Midbrain (tissue), 1 donor: ENCODE measurements at places on chromosomes 1 and 21.

DNA sequence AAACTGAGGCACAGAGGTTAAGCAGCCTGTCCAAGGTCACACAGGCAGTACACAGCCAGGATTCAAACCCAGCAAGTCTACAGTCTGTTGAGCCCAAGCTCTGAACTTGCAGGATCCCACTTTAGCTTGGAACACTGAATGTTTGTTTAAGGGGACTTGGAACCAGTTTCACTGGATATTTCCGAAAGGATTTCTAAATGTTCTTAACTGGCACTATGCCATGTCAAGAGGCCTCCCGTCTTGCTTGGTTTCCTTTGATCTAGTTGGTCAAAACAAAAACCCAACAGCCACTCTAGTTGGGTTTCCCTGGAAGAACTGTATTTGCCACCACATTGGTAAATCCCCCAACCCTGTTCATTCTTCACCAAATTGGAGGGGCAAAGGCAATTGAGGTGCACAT, 317.6 kb upstream of the KAZN start:
- DNase-seq = no peak

DNA sequence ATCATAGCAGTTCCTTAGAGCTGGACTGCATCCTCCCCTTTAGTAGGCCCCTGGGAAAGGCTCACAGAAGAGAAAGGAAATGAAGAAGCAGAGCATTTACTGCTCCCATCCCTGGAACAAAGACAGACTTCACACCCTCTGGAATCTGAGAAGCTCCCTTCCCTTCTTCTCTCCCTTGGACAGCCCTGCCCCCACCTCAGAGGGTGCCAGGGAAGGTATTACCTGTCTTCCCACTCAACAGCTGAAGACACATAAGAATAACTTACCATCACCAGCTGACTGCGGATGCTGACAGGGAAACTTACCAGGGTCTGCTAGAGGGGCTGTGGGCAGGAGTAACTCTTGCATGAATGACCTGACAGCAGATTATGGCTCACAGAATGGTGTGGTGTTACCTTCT, 14.1 kb upstream of the FAAH start:
- no peak for DNase-seq

GRCh38 chr1:94801919-94802546, 18.1 kb upstream of the SLC44A3 start:
- DNase-seq = peak; percentile 74

DNA sequence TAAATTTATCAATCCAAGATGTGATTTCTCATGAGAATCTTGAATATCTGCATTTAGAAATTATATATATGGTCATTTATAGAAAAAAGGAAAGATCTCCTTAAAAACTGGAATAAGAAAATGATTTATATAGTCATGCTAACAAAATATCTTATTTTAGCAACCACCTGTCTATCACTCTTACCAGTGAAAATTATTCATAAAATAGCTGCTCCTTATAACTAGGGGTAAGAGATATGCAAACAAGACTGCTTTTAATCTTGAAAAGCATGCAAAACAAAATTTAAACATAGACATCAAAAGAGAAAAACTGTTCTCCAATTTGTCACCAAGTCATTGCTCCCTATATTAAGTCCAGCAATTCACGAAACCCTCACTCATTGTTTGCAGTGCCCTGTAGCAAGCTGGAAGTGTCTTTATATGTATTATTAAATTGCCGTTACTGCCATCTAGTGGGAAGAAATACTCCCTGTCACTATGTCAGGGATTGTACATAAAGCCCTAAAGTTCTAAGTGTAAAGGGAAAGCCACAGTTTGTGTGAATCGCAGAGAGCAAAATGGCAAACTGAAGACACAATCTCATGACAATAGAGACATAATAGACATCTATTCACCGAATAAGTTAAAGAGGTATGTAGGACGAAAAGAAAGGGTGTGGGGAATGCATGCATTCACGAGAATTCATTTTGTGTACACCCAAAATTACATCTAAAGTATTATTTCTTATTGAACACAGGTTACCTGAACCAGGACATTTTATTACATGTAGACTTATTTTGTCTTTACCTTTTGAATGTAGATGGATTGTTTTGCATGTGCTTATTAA, 600.5 kb downstream of the USP25 start:
- peak; percentile 94 for DNase-seq

DNA sequence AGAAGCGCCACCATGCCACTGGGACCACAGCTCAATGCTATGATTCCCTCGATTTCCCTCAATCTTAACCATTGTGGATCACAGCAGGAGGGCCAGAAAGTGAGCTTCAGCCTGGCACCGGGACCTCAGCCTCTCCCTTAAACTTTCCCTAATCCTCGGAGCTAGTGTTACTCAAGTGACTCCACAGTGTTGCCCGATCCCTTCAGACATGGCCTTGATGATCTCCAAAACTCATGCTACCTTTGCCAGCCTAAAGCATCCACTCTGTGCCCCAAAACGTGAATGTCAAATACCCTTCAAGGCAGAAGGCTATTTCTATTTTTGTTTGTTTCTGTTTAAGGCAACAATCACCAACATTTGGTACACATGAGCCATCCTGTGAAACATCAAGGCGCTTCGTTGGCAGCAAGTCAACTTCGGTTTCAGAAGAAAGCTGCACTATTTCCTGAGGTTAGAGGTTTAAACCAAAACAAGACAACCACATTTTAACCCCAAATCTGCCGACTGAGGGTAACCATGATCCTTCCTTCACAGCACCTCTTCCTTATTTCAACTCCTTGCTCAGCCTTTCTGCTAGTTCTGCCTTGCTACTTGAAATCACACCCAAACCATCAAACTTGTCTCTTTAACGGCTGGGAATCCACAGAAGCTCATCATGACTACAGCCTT, 94.4 kb upstream of the KRTAP19-8 start:
- DNase-seq = peak; percentile 14

DNA sequence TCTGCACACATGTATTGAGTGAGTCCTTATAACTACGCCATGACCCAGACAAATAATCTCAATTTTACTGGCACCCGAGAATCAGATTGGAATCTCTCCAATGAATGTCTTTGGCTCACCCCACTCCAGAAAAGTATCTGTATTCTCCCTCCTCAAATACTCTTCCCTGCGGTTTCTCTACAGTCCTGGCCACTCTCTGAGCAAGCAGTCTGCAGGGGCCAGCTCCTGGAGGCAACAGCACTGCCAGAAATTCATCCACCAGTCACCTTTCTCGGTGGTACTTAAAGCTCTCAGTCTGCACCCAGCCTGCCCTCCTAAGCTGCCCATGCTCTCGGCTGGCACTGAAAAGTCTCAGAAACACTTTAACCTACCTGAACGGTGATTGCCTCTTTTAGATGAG, 16.1 kb upstream of the LYST start:
- no peak for DNase-seq

DNA sequence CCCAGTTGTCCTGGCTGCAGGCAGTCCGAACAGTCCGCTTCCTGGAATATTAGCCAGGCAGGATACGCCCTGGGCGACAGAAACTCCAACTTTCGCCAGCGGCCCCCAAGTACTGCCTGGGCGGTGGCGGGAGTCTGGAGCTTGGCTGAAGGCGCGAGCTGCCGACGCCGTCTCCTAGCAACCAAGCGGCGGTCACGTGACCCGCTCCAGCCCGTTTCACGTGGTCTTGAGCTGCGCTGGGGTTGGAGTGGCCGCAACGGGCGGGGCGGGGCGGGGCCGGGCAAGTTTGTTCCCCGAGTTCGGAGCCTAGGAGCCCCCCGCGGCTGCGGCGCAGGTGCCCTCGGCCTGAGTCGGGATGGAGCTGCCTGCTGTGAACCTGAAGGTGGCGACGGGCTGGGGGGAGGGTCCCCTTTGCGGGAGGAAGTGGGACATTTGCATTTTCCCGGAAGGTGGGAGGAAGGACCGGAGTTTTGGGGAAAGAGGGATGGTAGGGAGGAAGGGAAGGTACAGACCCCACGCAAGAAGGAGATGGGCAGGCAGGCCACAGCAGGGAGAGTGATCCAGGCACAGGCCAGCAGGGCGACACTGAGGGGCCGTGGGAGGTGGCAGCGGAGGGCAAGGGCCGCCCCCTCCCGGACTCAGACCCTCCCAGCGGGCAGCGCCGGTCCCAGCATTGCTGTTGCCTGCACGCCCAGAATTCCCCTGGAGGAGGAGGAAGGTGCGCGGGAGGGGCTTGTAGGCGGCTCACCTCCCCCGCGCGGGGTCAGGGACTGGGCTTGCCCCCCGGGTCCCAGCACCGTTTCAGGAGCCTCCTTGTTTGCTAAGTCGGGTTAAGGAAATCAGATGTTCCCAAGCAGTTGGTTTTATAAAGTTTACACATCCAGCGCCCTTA, at the start of gene AGTRAP:
Gene AGTRAP (plus strand): TSS at position 283 of the 892 bp plus-strand sequence. CDS start 73 bp downstream, at position 356.
- DNase-seq = peak; percentile 97

DNA sequence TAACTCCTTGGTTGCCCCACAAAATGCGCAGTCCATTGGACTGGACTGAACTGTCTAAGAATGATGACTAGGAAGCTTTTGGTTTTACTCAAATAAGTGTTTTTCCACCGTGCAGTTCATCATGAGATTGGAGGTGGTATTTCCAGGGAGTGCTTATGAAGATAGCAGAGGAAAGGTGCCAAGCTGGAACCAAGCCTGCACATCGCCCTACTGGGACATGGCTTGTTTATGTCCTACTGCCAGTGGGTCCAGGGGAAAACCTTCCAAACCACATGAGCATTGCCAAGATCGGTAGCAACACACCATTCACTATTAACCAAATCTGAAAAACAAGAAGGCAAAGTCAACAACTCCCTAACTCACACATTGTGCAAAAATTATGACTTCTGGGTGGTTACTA, 54.7 kb upstream of the DSCAM start:
- peak; percentile 55 for DNase-seq

- no peak for DNase-seq
Measured at GRCh38 chr1:22489823-22490222, 38.2 kb downstream of the ZBTB40 start.

DNA sequence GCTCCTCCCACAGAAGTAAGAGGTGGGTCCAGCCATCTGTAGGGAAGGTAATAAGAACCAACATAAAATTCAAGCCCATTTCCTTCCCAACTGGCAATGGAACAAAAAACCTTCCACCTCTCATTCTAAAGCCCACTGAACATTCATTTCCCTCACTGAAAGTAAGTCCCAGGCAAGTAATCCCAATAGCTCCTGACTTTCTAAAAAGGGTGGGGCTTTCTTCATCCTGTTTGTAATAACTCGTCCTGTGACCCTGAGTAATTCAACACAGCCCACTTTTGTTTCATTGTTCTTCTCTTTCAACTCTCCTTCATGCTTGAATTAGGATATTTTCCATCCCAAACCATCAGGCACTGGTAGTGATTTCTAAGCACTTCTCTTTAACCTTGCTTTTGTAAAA, 74.9 kb downstream of the DAB1 start:
- DNase-seq = no peak

GRCh38 chr1:156691665-156692440, 13.5 kb downstream of the CRABP2 start:
- DNase-seq = no peak

- DNase-seq = no peak
Measured at GRCh38 chr1:54931275-54931840, 44.4 kb upstream of the DHCR24 start.

- no peak for DNase-seq
Measured at GRCh38 chr1:7528386-7529198, 242.5 kb upstream of the VAMP3 start.

DNA sequence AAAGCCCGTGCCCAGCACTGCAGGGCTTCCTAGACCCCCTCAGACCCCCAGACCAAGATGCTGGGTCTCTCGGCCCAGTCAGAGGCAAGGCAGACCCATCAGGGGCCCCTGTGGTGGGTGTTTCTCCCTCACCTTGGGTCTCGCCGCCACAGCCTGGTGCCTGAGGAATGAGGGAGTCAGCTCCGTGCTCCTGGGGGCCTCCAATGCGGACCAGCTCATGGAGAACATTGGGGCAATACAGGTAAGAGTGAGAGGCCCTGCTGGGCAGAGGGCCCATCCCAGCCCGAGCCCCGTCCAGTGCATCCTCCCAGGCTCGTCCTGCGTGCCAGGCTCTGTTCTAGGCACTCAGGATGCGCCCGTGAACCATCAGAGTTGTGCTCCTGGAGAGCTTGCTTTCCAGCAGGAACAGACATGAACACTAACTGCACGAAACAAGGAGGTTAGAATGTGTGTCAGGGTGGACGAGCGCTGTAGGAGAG, 51.5 kb downstream of the KCNAB2 start:
- no peak for DNase-seq

GRCh38 chr1:39085174-39085573, 59.0 kb downstream of the NDUFS5 start:
- no peak for DNase-seq

- no peak for DNase-seq
Measured at GRCh38 chr1:157968946-157969345, 24.5 kb upstream of the KIRREL1 start.

DNA sequence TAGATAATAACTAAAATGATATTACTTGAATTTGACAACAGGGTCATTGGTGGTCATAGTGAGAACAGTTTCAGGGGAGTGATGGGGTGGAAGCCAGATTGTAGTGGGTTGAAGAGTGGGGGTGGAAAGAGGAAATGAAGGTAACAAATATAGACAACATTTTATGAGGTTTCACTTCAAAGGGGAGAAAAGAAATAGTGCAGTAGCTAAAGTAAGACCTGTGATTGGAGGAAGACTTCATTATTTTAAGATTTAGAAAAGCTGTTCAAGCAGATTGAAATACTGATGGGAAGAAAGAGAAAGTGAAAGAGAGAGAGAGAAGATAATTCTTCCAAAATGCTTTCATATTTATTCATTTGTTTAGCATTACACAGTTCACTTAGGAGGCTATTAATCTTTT, 52.0 kb upstream of the KCNA3 start:
- no peak for DNase-seq

DNA sequence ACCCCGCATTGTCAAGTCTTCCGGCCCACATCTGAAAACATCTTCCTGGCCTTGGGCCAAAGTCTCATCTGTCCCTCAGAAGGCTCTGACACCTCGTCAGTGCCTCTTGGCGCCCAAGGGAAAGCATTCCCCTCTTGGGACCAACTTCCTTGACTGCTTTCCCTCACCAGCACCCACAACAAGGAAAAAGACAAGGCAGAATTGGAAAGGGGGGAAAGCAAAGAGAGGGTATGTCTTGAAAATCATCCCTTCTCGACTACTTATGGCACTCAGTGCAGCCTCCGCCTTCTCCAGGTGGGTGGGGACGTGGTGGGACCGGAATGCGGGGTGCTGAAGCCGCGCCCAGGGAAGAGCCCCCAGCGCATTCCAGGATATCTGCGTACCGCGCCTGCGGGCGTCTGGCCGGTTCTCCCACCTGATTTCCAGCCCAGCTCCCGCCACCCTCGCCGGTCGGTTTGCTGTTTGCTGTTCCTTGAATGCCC, 554 bp upstream of the SLC39A1 start:
- DNase-seq = peak; percentile 38

- peak; percentile 12 for DNase-seq
Measured at GRCh38 chr1:147072482-147073432, 99.5 kb downstream of the PRKAB2 start.

- DNase-seq = no peak
Measured at GRCh38 chr1:46489638-46490405, at the start of gene DMBX1. Gene DMBX1, plus strand, starts transcription at chr1:46489836. Its CDS starts 17,175 bp downstream, at chr1:46507011.

- no peak for DNase-seq
Measured at GRCh38 chr1:67764633-67765032, 68.6 kb downstream of the GNG12 start.
